ENCODE measurements at places on chromosomes 11 and 22.

GRCh38 chr11:5283086-5283485 is 13.3 kb upstream of the HBE1 start:
- DNase-seq, result no peak

- no peak for DNase-seq
Measured at GRCh38 chr11:63811522-63811921, 1.7 kb upstream of the SPINDOC start.

GRCh38 chr11:107011977-107012376 is 6.3 kb downstream of the GUCY1A2 start:
- no peak for DNase-seq

DNA sequence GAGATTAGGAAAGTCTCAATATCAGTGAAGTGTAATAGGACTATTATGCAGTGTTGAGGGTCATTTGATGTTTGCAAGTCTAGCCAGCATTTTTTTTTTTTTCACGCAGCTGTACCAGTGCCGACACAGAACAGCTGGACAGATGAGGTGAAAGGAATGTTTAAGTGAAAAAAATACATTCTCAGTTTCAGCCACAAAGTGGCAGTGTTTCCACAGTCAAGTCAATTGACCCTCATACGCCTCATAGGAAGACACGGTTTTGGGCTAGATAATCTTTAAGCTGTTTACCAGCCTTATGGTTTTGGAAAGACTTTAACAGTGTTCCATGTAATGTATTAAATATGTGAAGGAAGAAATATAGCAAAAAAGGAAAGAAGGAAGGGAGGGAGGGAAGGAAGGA is 349.9 kb upstream of the ANO3 start:
- DNase-seq, result no peak

GRCh38 chr11:1073261-1073724 is 1.4 kb upstream of the MUC2 start:
- no peak for DNase-seq

DNA sequence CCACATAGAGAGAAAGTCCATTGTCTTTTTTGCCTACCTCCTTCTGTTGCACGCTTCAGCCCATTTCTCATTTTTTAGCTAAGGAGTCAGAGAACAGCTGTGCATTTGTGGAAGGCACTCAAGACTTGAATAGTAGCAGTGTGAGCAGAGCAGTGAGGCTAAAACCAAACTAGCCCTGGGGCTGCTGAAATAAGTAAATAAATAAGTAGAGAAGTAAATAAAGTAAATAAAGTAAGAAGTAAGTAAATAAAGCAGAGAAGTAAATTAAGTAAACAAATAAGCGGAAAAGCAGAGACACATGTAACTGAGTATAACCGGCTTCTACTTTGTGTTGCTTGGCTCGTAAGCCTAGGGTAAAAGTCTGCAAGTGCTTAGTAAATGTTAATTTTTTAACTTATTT is 2.4 kb upstream of the OR52L1 start:
- DNase-seq, result no peak

GRCh38 chr22:32665676-32666075 is 135.8 kb upstream of the TIMP3 start:
- DNase-seq, result no peak

DNA sequence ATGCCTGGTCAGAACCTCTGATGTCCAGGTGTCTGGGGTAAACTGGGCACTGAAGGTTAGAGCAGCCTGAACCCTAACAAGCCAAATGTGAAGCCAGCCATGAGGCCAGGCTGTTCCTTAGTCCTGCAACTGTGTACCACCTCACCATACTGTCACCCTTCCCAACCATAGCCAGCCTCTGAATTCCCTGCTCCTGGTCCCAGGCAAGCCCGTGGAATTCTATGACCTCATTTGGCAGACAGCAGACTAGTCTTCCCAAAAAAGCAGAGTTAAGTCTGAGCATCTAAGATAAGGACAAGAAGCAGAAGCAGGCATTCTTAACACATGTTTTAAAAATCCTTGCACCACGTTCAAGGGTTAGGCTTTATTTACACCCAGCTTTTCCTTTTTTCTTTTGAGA is 134.8 kb downstream of the C11orf58 start:
- DNase-seq, result no peak

DNA sequence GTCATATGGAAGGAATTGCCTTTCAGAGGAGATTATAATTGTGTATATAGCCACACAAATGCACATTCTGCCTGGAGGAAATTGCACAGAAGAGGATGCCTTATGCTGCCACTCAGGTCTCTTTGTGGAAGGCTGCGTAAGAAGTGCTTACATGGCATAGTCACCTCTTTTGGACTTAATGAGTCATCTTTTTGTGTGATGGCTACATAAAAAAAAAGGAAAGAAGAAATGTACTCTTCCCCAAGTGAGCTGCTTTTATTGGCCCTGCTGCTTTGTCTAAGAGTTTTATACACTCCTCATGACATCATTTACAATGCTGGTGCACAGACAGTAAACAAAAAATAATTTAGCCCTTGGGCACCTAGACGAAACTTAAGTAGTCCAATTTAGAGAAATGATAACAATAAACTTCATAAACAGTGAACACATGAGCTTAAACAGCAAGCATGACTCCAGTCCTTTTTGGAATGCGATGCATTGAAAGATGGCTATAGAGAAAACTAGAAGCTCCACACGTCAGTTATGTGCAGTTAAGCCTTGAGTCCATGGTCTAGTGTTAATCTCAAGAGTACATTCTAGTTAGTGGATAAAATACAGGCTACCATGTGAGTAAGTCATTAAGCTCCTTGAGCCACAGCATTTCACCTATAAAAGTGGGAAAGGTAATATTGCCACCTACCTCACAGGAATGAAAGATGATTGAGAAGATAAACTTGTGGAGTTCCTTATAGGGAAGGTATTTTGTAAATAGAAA is 12.0 kb downstream of the CSTPP1 start:
- DNase-seq, result no peak

- DNase-seq, result no peak
Measured at GRCh38 chr22:46001426-46002106, 24.6 kb upstream of the WNT7B start.

DNA sequence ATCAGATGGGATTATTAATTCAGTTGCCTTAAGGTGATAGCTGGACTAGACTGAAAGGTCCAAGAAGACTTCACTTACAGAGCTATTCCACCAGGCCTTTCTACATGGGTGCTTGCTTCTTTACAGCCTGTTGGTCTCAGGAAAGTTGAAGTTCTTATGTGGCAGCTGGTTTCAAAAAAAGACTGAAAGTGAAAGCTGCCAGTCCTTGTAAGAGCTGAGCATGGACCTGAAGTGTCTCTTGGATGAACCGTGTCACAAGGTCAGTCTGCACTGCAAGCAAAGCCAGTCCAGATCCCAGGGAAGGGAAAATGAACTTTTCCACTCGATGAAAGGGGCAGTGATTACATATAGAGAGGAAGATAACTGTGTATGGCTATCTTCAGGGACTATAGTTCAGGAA is 201.5 kb upstream of the LUZP2 start:
- DNase-seq, result no peak

- DNase-seq, result no peak
Measured at GRCh38 chr11:131677828-131678470, 307.5 kb downstream of the NTM start.

DNA sequence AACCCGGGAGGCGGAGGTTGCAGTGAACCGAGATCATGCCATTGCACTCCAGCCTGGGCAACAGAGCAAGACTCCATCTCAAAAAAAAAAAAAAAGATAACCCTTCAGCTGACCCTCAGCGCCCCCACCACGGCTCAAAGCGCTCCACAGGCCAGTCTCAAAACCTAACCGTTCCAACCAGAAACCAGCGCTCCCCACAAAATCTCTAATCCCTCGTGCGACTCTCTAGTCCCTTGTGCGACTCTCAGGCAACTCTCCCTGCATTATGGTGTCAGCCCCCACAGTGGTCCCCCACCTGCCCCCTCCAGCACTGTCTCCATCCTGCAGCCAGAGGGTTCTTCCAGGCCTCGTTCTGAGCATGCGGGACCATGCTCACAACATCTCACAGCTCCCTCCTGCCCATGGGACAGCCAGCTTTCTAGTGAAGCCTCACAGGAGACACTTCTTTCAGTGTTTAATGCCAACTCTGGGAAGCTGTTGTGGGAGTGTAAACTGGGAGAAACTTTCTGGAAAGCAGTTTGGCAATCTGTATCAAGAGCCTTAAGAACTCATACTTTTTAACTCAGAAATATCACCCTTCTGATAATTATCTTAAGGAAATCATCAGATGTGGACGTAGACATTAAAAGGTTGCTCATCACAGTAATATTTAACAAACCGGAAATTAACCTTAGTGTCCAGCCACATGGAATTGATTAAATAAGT is 4.2 kb upstream of the RASGRP2 start:
- DNase-seq, result no peak

DNA sequence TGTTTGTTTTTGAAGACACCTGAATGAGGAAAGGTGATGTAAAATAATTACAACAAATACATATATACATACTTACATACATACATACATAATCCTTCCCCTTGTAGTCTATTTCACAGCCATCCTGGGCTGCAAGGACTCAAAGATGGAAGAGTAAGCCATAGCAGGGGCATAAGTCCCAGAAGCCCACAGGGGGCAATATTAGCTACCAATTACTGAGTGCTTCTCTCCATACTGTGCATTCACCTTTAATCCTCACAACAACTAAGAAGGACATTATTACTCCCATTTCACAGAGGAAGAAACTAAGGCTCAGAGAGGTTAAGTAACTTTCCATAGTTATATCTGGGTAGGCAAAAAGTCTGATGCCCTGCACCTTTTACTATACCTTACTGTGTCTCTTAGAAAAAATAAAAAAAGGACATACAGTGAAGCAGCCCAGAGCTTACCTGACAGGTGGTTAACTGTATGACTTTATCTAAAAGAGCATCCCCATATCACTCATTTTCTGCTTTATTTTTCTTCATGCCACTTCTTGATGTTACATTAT is 2.7 kb downstream of the SERGEF start:
- DNase-seq, result no peak

Measured in stimulated activated CD4-positive, alpha-beta T cell treated with anti-CD3 and anti-CD28 coated beads, Interleukin-4, amount 100 ng/mL, for 1 hour (primary cell).